ENCODE measurements at places on chromosomes 2 and 18. TPM values are rescaled to one million over a fixed set of nuclear protein-coding genes. Genes with fewer than 3 reads are reported as not detected.

GRCh38 chr18:9189491-9189890 lies 52.9 kb downstream of the ANKRD12 start:
- DNase-seq: no peak

GRCh38 chr18:24396082-24396633 lies 1.5 kb downstream of the OSBPL1A start:
- no peak for DNase-seq

- no peak for DNase-seq
Observed at GRCh38 chr2:205776720-205777119, 94.4 kb downstream of the NRP2 start.

DNA sequence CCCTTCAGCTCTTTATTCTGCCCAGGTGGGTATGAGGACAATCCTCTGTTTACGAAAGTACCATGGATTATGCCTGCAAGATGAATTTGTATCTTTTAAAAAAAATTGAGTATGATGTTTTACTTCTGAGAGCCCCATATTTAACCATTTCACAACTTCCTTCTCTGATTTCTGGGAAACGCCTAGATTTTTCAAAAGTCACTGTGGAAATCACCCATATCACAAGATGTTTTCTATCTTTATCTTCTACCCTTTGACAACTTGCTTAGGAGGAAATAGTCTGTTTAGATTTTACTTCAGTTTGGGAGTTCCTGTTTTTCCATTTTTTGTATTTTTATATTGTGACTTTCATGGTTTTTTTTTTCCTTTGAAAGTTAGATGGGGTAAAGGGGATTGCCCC lies 53.0 kb downstream of the ICOS start:
- no peak for DNase-seq

DNA sequence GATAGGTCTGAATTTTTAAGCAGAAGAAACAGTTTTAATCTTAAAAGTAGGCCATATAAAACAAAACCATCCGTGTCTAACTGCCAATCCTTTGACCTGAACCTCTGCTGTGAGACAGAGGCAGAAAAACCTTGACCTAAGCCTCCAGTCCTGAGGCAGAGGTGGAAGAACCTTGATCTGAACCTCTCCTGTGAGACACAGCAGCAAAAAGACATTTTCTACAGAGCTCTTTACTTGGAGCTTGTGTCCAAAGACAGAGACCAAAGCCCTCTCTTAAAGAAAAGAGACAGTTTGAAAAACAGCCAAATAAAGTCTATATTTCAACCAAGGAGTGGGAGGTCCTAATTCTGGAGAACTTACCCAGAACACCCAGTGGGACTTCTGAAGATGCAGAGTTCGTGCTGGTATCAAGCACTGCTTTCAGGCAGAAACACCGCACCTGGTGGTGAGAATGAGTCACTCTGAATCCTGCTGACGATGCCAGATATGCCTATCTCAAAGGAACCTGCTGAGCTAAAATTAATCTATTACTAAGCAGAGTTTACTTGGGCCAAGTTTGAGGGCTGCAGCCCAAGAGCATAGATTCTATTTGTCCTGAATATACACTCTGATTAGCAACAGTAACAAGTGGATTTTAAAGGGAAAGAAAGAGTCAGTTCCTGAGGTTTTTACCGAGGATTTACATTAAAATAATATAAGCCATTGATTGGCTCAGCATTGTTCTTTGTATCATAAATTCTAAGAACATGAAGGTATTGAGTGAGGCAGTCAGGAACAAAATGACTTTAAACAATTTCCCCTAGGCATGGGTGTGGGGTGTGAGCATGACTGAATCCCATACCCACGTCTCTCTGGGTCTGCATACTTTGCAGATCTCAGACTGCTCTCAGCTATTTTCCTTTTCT lies 806.4 kb downstream of the TRIB2 start:
- DNase-seq: no peak

- no peak for DNase-seq
Observed at GRCh38 chr2:164115806-164116205, 380.0 kb upstream of the FIGN start.

GRCh38 chr18:3648641-3649040 lies 198.7 kb downstream of the TGIF1 start:
- no peak for DNase-seq

DNA sequence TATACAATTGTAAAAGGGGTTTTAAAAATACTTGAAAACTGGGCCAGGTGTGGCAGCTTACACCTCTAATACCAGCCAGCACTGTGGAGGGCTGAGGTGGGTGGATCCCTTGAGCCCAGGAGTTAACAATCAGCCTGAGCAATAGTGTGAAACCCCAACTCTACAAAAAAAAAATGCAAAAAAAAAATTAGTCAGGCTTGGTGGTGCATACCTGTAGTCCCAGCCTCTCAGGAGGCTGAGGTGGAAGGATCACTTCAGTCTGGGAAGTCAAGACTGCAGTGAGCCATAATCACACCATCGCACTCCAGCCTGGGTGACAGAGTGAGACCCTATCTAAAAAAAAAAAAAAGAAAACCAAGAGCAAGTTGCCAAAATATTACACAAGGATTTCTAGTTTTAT lies 182.7 kb downstream of the UBE2E3 start:
- DNase-seq: no peak

DNA sequence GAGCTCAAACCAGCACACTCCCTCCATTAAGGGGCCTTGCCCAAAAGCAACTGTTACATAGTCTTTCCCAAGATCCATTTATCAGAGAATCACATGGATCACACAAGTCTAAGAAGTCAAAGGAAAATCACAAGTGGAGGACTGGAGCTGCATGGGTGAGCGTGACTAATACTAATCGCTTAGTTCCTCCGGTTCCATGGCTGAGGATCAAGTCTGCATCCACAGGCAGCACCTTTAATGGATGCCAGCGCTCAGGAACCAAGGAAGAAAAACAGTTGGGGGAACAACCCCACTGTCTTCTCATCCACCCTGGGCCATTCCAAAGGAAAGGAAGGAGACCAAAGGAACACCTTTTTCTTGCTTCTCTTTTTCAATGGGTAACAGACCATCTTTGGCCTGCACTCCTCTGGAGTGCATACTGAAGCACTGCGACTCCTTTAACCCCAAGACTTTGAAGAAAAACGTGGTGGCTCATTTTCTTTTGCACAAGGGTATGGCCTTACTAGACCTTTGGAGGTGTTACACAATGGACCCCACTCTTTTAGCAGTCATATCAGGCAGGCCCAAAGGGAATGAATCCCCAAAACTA lies 9.2 kb upstream of the WDR33 start:
- DNase-seq: no peak

DNA sequence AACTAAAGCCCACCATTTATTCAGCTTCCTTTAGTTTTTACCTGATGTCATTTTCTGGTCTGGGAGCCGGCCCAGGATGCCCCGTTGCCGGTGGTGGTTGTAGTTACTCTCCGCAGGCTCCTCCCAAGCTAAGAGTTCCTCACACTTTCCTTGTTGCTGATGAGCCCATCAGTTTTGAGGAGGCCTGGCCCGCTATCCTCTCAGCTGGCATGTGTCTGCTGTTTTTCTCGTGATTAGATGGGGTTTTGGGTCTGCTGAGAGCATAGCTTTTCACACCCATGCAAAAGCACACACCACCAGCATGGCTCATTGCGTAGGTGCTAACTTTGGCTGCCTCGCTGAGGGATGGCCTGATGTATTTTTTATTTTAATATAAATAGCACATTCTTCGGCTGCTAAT lies 72.1 kb downstream of the PSMG2 start:
- peak; percentile 45 for DNase-seq

GRCh38 chr2:180385601-180386201 lies 378.6 kb upstream of the CWC22 start:
- DNase-seq: no peak

GRCh38 chr2:53828331-53828730 lies 31.4 kb downstream of the GPR75 start:
- no peak for DNase-seq

DNA sequence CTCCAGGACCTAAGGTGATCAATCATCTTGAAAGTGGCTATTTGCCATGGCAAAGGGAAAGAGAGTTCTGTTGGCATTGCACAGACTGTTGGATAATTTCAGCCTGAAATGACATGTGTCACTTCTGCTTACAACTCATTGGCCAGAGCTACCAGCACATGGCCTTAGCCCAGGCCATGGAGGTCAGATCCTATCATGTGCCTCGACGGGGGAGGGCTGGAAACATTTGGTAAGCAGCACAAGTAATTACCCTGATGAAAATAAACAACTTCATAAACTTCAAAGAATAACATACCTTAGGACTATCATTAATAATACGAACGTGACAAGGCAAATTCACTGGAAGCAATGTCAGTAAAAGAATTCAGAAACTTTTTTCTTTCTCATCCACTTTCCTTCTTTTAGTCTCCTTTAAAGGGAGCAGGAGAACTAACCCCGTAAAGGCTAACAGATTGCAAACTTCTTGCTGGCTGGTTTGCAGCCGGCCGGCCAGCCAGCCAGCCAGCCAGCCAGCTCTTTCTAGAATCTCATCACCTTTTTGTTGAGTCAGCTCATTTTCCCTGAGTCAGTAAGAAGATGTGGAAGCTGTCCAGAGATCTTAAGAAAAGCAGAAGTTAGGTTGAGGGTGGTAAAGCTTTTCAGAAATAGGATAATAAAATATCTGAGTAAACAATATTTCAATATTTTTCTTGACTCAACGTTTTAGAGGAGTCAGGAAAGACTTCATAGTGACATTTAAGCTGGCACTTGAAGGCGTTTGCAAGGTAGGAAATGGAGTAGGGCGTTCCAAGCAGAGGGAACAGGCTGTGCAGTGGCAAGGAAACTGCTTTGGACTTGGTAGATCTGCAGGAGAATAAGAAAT lies 31.9 kb downstream of the CNRIP1 start:
- DNase-seq: no peak

DNA sequence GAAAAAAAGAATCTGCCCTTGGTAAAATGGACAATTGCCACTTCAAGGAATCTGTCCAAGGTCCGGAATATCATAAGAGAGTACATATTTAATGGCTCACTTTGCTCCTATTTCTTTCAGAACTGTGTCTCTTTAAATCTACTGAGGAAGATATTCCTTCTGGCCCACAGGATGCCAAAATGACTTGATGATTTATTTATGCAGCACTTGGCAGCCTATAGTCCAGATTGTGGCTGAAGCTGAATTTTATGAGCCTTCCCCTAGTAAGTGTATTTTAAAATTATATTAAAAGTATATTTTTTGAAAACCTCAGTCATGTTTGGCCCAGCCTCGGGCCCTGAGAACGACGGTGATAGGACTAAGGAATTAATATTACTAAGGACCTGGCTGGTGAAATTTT lies 465.1 kb upstream of the HNRNPA3 start:
- no peak for DNase-seq

DNA sequence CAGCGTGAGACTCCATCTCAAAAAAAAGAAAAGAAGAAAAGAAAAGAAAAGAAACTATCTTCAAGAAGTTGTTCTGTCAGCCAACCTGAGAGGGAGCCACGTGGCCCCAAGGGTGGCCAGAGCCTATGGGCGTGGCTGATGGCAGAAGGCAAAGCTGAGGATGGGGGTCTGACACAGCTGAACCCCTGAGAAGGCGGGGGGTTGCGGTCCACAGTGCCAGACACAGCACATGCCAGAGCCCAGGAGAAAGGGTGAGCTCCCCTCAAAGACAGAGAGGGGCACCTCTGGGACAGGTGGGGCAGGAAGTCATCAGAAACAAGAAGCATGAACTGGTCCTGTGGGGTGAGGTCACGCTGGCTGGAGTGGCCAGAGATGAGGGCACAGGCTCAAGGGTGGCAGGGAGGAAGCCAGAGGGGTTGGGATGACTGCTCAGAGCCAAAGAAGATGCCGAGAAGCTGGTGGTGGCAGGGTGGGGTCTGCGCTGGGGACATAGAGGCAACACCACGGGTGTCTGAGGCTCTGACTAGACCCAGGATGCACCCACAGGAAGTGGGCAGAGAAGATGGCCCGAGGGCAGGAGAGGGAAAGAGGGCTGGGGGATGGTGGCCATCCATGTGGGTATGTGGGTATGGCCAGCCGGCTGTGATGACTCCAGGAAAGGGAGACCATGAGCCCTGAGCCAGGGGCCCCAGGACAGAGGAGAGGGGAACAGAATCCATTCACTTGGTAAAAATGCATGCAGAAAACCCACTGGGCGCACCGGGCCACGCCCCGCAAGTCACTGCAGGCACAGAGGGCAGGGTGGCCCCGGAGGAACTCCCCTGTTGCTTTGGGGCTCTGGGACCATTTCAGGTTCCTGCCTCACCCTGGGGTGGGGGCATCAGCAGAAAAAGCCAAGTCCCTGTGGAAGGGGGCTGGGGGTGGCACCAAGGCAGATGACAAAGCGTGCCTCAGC lies 8.4 kb downstream of the KIF1A start:
- peak; percentile 85 for DNase-seq

- no peak for DNase-seq
Observed at GRCh38 chr2:206204710-206205109, 45.0 kb downstream of the EEF1B2 start.

DNA sequence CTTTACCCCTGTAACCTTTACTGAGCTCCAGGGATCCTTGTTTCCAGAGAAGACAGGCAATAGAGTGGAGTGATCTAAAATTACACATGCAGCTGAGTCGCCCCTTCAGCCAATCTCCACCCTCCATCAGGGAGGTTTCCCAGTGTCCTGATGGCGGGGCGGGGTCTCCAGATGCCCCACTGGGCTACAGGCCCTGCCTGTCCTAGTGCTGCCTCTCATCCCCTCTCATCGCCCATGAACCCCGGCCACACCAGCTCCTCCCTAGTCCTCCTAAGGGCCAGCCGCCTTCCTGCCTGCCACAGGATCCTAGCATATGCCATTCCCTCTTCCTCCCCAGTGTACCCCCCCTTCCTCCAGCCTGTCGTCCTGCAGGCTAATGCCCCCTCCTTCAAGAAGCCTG lies 144.1 kb upstream of the GLI2 start:
- DNase-seq: no peak

DNA sequence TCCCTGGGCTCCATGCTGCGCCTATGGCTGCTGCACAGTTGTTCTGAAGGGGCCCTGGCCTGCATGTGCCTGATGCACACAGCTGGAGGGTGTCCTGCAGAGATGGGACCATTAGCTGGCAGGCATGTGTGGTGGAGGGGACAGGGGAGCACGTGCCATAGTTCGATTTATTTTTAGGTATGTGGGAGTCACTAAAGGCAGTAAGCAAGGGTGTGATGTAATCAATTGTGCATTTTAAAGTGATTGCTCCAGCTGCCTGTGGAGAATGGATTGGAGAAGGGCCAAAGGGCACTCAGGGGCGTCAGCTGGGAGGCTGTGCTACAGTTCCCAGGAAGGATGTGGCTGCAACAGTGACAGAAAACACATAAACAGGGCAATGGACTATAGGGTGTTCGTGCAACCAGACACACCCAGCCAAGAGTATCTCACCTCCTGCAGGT lies 205.1 kb downstream of the ARL4C start:
- no peak for DNase-seq

GRCh38 chr2:241844066-241844728 lies 14.5 kb downstream of the PDCD1 start:
- peak; percentile 92 for DNase-seq

Gene CYS1
- 0.80 TPM for total RNA-seq

Gene HOXD12
- total RNA-seq: not detected

Gene IGFBP5
- total RNA-seq: 497 TPM

Gene CXCR2
- 9.9 TPM for total RNA-seq

Gene STPG4
- total RNA-seq: not detected

Gene ARHGAP28
- 9.1 TPM for total RNA-seq

Gene FAM124B
- total RNA-seq: 4.1 TPM

Gene FBLN7
- 5.3 TPM for total RNA-seq

Gene GKN2
- not detected for total RNA-seq

Gene HJURP
- 0.55 TPM for total RNA-seq

Gene ANKRD53
- 17.6 TPM for total RNA-seq

Gene NPHP1
- total RNA-seq: 2.2 TPM

Gene SH3BP4
- total RNA-seq: 20.5 TPM
